ENCODE measurements at places on chromosomes 13 and 19. TPM values are rescaled to one million over a fixed set of nuclear protein-coding genes. Genes with fewer than 3 reads are reported as not detected.

DNA sequence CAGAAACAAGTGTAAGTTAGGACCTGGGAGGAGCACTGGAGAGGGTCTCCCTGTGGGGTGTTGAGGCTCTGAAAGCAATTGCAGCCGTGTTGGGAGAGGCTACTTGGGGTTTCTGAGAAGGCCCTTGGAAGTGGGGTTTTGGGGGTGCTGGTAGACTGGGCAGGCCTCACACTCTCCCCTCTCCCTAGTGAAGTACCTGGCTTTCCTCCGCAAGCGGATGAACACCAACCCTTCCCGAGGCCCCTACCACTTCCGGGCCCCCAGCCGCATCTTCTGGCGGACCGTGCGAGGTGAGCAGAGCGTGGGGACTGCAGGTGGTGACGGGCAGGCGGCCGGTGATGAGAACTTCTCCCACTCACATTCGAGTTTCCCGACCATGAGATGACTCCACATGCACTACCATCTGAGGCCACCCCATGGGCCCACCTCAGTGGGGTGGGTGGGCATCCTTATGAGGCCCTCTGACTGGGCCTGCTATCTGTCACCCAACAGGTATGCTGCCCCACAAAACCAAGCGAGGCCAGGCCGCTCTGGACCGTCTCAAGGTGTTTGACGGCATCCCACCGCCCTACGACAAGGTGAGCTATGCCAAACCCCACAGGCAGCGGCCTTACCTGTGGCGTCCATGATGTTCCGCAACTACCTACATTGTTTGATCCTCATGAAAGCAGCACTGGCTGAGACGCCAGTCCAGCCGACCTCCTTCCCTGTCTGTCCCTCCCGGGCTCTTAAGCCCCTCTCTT, 3.0 kb downstream of the RPL13A start:
- no peak for DNase-seq

- DNase-seq: no peak
Measured at GRCh38 chr19:52946322-52947310, 16.1 kb downstream of the ZNF816 start.

Gene SRRM5
- 0.56 TPM for total RNA-seq

DNA sequence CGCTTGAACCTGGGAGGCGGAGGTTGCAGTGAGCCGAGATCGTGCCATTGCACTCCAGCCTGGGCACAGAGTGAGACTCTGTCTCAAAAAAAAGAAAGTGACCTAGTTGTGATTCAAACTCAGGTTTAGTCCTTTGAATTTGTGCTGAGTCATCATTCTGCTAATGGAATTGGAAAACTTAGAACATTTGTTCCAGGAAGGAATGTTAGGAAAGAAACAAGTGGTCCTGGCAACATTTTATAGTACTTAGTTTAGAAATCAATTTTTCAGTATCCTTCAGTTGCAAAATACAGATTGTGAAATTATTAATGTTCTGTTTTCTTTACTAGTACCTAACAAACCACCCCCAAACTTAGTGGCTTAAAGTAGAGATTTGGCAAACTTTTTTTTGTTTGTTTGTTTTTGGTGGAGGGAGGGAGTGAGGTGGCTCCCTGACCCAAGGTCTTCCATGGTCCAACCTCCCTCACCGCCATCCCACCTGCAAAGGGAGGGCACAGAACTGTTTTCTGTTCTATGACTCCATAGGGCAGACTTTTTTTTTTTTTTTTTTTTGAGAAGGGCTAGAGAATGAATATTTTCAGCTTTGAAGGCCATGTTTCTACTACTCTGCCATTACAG, 9.2 kb upstream of the SULT2A1 start:
- DNase-seq: no peak

Gene LRCH1
- 14.7 TPM for total RNA-seq

DNA sequence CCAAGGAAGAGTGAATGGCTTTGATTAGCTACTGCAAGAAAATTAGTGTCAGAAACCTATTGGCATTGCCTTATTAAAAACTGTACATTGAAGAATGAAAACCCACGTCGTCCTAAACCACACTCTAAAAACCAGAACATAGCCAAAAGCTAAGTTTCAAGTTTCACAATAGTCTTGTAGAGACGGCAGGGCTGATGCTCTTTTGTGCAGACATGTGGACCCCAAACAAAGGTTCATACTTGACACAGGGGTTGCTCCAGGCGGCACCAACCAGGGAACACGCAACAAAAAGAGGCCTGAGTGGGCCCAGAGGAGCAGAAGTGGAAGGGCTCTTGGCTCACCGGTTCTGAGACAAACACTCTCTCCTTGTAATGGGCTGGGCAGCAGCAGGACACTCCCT, 28.6 kb upstream of the MIR17HG start:
- no peak for DNase-seq

DNA sequence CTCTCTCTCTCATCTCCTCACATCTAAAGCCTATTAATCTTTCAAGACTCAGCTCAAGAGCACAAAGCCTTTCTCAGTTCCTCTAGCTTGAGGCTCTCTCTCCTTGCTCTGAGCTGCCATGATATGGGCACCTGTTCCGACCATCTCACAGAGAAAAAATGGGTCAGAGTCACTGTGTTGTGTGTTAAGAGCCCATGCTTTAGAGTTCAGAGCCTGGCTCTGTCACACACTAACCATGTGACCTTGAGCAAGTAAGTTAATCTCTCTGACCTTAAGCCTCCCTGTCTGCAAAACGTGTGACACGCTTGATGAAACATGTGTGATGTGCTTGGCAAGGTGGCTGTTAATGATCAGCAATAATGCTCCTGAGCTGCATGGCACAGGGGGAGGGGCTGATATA, 245.2 kb downstream of the DLEU7 start:
- DNase-seq: no peak

DNA sequence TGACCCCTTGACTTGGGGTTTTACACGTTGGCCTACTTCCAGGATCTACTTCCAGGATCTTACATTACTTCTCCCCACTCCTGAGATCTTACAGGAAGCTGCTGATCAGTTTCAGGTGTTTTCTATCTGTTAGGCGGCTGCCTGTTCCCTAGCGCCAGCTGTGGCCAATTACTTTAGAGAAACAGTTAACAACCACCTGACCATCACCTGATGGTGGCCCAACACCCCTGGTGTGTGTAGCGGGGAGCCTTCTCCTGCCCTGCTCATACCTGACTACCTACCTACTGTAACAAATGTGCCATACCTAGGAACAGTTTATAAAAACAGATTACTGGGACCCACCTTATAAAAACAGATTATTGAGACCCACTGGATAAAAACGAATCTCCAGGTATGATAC, 2.8 kb upstream of the POP4 start:
- DNase-seq: no peak

Gene WDR18
- total RNA-seq: 16.8 TPM

DNA sequence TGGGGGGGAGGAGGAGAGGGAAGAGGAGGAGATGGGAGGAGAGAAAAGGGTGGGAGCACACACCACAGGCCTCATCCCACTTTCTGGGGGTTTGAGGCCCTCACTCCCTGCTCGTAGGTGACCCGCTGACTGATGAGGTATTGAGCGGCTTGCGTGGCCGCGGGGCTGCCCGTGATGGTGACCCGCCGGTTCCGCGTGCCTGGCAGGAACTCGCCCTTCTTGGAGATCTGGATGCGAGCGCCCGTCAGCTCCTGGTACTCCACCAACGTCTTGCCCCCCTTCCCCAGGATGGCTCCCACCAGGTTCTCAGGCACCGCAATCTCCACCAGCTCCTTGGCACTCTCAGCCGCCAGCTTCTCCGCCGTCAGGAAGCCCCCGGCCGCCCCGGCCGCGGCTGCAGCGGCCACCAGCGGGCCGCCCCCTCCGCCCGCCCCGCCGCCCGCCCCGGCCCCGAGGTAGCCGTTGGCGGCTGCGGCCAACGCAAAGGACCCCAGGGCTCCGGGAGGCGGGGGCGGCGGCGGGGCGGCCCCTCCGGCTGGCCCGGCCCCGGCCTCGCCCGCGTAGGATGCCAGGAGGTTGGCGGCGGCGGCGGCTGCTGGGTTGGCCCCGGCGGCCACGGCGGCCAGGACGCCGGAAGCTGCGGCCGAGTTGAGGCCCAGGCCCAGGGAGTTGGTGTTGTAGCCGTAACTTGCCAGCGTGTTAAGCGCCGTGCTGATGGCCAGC, 25.4 kb upstream of the NANOS2 start:
- no peak for DNase-seq

Gene PSG1
- total RNA-seq: not detected

DNA sequence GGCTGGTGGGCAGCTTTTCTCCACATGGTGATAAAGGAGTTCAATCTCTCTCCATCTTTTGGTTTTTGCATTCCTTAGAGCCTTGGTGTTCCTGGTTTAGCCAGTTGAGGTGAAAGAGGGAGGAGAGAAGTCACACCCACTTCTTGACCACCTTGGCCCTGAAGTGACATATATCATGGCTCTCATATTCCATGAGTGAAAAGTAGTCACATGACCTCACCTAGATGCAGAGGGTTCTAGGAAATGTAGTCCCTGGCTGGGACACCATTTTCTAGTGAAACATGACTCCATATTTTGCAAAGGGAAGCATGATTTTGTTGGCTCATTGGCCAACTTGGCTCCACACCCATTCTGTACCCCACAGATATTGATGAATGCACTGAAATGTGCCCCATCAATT, 16.1 kb downstream of the ADGRE1 start:
- no peak for DNase-seq

DNA sequence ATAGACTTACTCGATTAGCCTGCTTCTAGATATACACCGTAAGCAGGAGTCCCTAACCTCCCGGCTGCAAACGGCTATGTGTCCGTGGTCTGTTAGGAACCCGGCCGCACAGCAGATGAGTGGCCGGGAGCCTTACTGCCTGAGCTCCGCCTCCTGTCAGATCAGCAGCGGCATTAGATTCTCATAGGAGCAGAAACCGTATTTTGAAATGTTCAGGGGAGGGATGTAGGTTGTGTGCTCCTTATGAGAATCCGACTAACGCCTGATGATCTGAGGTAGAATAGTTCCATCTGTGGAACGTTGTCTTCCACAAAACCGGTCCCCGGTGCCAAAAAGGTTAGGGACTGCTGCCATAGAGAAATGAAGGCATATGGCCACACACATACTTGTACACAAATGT, 1491.9 kb downstream of the SLITRK5 start:
- DNase-seq: no peak

DNA sequence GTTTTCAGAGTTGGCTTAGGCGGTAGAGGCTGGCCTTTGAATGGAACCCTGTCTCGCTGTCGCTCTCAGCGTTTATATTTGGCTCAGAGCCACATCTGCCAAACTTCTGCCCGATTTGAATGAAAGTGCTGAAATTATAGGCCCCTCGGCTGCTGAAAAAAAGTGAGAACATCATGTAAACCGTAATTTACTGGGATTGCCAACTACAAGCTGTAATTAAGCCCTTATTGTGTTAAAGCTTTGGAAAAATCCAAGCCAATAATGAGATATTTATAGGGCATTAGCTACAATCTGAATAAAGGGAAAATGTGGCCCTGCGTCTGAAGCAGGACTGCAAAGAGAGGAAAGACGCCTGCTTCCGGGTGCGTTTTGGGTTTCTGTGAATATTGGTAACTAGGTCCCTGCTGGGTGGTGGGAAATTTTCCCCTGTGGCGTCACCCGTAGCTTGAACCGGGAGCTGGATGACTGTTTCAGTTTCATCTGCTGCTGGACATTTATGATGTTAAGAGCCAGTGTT, 9.9 kb downstream of the DNM2 start:
- DNase-seq: no peak

DNA sequence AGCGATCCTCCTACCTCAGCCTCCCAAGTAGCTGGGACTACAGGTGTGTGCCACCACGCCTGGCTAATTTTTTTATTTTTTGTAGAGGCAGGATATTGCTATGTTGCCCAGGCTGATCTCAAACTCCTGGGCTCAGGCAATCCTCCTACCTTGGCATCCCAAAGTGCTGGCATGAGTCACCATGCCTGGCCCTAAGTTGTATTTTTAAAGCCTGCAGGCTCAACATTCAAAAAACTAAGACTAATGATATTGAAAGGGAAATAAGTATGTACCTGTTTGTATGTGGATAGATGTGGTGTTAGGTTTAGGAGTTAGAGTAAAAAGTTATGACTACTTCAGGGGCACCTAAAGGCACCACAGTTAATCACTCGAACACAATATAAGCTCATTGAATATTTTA, 5.4 kb upstream of the IPO5 start:
- DNase-seq: no peak

Gene CEACAM8
- not detected for total RNA-seq

Gene CGB7
- total RNA-seq: not detected

DNA sequence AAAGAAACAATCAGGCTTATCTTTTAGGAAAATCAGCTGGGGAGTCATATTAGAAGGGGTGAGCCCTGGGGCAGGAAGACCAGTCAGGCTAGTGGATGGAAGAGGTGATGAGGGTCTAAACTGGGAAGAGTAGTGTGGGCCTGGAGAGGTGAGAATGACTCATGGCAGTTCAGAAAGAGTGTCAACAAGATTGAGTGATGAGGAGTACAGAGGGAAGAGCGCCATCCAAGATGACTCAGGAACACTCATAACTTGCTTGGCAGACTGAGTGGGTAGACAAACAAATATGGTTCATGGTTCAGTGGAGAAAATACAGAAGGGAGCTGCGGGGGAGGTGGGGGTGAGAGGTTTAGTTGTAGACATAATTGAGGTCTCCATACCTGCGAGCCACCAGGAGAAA, 17.3 kb upstream of the CLDN10 start:
- no peak for DNase-seq

DNA sequence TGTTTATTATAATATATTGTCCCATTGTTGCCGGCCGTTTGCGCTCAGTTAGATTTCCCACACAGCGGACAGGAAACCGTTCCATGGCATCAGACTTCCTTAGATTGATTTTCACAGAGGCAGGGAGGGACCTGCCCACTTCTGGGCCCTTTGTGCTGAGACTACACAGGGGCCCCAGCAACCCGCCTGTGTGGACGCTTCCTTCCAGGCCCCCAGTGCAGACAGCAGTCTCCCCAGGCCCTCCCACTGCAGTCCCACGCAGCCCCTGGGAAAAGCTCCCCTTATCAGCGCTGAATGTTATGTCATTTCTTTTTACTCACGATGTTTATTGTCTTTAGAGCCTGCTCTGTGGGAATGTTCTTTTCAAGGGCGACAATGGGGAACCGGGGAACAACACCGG, 351.7 kb upstream of the ARGLU1 start:
- DNase-seq: no peak

DNA sequence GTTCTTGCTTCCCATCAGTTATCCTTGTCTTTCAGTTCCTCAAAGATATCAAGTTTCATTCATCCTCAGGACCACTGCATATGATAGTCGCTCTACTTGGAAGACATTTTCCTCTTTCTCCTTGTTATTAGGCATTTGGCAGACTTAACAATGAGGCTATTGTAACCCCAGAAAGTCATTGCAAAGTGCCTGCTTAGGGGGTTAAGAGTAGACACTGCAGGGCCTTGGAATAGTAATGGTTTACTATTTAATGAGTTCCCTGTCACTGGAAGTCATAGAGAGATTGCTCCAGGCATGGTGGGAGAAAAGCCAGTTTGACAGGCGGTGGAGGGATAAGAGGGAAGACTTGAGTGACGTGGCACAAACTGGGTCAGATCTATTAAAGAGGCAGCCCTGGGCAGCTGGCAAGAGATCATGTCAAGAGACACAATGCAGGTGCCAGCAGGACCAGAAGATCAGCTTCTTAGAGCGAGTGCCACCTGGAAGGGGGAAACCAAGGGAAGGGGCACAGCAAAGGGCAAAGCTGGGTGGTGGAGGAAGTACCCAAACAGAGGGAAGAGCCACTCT, 16.8 kb upstream of the CPB2 start:
- DNase-seq: no peak
